Stimulated activated CD8-positive, alpha-beta memory T cell treated with anti-CD3 and anti-CD28 coated beads, Interleukin-7, amount 100 ng/mL, for 1 hour (primary cell): ENCODE measurements at places on chromosomes 1 and 21.

DNA sequence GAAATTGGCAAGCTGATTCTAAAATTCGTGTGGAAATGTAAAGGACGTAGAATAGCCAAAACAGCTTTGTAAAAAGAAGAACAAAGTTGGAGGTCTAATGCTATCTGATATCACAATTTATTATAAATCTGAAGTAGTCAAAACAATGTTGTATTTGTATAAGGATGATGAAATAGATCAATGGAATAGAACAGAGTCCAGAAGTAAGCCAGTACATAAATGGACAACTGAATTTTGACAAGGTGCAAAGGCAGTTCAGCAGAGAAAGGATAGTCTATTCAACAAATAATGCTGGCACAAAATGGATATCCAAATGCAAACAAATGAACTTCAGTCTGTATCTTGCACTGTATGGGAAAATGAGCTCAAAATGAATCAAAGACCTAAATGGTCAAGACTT lies 20.2 kb downstream of the RALGPS2 start:
- no peak for DNase-seq

DNA sequence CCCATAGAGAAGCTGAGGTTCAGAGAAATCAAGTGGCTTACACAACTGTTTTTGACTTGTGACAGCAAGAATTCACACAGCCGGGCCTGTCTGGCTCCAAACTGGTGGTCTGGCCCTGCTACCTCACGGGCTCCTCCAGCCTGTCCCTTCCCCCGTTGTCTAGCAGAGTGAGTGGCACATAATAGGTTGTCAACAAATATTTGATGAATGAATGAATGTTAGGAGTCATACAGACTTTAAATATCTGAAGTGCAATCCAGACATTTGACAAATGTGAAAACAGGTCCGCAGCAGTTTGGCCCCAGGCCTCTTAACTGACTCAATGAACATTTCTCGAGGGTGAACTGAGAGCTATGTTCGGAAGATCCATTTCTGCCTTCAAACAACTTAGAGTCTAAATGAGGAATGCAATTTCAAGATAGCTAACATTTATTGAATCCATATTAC lies 1.1 kb upstream of the RHOC start:
- no peak for DNase-seq

DNA sequence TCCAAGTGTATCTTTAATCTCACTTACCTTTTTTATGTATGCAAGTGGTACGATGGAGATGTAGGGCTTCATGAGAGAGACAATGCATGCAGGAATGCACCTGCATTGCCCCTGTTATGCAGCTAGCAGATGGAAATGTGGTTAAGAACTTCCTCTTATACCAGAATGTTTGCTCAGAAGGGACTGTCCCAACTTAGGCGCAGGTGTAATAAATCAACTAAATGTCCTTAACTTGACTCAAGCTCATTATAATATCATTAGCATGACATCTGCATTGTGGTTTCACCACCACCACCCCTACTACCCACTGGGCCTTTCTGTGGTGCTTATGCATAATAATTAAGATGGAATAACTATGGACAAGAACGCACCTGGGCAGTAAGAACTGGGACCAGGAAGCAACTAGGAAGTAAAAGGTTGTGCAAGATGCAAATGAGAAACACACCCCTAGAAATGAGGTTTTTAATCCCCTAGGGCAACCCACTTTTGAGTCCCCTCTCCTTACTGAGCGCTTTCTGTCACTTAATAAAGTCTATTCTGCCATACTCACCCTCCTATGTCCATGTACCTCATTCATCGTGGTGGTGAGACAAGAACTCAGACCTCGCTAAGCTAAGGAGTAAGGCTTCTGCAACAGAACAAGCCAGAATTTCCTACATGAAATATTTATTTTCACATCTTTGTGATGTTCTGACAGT lies 1103.3 kb upstream of the B3GALT2 start:
- no peak for DNase-seq

DNA sequence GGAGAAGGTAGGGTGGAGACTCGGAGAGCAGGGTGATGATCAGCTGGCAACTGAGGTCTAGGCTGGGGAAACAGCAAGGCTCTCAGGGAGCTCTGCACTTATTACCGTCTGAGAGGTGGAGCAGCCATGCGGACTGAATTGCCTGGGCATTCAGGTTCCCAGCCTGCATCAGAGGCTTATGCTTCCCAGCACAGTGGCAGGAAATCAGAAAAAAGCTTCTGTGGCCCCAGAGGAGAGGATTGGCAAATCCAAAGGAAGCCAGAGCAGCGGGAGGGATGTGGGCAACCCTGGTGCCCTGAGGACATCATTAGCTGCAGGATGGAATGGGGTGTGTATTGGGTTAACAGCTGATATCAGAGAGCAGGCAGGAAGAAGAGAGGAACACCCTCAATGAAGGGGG lies 374.1 kb upstream of the POU3F1 start:
- DNase-seq, result no peak

- DNase-seq, result no peak
Measured at GRCh38 chr1:207981976-207982375, 71.1 kb upstream of the CD34 start.

GRCh38 chr21:42044871-42045495 lies 26.1 kb upstream of the UMODL1 start:
- DNase-seq, result no peak

GRCh38 chr1:65211331-65211730 lies 63.3 kb downstream of the AK4 start:
- DNase-seq, result no peak
